ENCODE measurements at places on chromosomes 1 and 21. TPM values are rescaled to one million over a fixed set of nuclear protein-coding genes. Genes with fewer than 3 reads are reported as not detected.

CATSPERE gene
- 1.5 TPM for polyA plus RNA-seq

CASQ2 gene
- polyA plus RNA-seq = 0.68 TPM

OPN3 gene
- polyA plus RNA-seq = 38.1 TPM

IER5 gene
- 7.4 TPM for polyA plus RNA-seq

PGLYRP4 gene
- not detected for polyA plus RNA-seq

SCAMP3 gene
- polyA plus RNA-seq = 61.8 TPM

- no peak for DNase-seq
Measured at GRCh38 chr1:48182439-48182838, 40.1 kb upstream of the SLC5A9 start.

DNA sequence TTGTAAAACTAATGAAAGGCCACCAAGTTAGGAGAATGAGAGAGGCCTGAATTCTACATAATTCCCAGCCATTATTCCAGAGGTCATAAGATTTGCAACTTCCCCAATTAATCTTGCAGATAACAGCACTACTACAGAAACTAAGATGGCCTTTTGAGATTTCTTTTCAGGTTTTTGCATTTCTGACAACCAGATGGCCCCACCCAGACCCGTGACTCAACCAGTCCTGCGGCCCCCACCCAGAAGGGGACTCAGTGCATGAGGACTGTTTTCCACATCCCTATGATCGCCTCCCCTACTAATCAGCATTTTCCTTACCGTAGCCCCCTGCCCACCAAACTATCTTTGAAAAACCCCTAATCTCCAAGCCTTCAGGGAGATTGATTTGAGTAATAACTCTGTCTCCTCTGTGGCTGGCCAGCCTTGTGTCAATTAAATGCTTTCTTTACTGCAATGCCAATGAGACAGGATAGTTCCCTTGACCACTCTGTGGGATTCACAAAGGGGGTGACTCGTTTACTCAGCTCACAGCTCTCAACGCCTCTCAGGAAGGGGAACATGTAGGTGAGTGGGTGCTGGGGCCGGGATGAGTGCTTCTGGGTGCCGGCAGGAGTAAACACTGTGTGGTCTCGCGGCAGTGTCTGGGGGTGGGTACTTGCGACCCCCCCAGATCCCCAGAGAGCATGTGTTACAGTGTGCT, 10.5 kb upstream of the CNIH3 start:
- DNase-seq = no peak

DNA sequence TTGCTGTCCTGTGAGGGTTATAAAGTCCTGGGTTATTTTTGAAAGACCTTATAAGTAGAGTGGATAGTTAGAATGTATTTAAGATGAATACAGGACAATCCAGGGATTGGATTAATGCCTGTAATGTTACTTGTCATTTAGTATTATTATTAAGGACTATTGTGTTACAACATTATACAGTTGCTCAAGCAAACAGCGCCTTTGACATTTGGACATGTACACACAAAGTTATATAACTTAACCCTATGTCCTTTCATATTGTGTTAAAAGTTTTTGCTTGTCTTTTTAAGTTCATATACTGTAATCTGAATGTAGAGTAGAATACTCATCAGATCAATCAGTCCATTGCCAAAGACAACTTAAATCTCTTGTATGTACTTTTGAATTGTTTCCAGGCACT, 2.0 kb downstream of the PRKAA2 start:
- DNase-seq = no peak

DNA sequence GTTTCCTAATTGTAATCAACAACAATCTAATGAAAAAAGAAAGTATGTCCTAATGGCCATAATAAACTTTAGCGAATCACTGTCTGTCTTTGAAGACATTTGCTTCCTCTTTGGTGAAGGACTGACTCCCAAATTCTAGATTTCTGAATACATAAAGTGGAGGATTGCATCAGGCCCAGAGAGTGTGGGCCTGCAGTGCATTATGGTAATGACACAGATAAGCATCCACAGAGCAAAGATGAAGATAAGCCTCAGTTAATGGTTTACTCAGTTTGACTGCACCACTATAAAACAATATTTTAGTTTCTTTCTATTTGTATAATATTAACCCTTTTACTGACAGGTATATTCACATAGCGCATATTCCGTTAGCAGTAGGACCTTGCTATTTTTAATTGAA, 365.5 kb downstream of the KCTD3 start:
- no peak for DNase-seq

DNA sequence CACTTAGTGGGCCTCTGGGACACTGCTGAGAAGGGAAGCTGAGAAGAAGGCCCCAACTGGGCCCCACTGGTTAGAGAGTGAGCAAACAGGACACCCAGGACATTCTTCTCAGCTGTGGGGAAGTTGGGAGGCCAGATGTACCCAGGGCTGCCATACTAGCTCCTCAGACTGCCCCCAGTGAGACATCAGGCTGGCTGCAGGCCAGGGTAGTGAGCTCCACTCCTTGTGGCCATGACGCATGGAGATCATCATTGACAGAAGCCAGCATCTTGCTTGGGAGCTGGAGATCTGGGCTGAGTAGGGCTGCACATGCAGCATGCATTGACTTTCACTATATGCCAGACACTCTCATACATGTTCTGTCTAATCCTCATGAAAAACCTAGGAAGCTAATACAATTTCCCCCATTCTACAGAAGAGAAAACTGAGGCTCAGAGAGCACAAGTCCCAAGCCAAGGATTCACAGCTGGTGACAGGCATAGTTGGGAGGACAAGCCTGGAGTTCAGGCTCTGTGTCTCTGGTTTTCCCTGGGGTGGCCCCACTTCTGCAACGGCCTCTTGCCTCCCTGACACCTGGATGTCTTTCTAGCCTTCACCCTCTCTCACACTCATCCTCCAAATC, 24.1 kb upstream of the MYCL start:
- DNase-seq = no peak

DNA sequence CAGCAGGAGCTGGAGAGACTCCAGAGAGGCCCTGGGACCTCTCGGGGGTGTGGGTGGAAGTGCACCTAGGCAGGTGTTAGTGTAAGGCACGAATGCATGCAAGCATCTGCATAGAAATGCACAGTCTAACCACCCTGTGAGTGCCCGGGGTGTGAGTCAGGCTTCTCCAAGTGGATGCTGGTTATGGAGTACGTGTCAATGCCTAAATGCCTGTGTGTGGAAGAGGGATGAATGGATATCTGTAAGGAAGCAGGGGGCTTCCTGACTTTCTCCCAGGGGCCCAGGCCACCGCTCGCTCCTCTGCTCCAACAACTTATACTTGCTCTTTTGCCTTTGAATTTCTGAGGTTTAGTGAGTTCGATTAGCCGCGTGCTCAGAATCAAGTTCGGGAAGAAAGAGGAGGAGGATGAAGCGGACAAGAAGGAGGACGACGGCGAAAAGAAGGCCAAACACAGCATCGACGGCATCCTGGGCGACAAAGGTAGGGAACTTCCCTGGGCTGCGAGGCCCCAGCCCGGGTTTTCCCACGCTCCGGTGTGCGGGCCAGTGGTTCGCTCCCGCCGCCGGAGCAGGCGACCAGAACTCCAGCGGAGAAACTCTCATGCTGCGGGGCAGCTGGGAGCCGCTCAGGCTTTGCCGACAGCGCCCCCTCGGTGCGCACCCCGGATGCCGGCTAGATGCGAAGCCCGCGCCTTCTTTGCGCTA, 5.4 kb downstream of the PAX7 start:
- no peak for DNase-seq

- DNase-seq = no peak
Measured at GRCh38 chr1:22296701-22297591, 154.0 kb upstream of the WNT4 start.

GRCh38 chr21:39874206-39874605, 7.0 kb downstream of the PCP4 start:
- no peak for DNase-seq

Data from renal cortex interstitium (tissue), 15 donors.